ENCODE measurements at places on chromosomes 5 and 9.

DNA sequence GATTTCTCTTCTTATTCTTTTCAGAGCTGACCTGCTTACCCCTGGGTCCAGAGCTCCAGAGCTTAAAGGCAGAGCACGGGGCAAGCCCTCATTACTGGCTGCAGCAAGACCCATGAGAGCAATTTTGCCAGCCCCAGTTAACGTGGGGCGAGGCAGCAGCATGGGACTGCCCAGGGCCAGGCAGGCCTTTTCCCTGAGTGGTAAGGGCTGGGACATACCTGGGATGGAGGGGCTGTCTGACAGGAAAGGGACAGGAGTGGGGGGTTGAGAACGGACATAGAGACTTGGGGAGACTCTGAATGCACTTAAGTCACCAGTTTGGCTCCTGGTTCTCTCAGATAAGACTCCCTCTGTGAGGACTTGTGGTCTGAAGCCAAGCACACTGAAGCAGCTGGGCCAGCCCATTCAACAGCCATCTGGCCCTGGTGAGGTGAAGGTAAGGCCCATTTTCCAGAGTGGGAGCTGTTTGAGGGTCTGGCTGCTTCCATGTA lies 26.2 kb downstream of the HMGXB3 start:
- H3K4me1 ChIP-seq = no peaks in the 10 kb centered on the region
- DNase-seq = no peak
- peaks cover 34% of the 10 kb centered on the region for H3K36me3 ChIP-seq
- H3K4me3 ChIP-seq = no peak overlapping the region
- H3K27ac ChIP-seq = peak overlapping the region; percentile 48

DNA sequence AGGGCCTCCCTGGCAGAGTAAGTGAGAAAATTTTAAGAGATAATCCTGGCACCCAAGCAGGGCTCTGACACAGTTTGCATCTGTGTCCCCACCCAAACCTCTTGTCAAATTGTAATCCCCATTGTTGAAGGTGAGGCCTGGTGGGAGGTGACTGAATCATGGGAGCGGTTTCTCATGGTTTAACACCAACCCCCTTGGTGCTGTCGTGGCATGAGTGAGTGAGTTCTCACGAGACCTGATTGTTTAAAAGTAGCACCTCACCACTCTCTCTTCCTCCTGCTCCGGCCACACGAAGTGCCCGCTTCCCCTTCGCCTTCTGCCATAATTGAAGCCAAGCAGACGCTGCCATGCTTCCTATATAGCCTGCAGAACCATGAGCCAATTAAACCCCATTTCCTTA lies 80.1 kb downstream of the FBXW11 start:
- H3K27ac ChIP-seq = no peak overlapping the region
- H3K4me1 ChIP-seq = peaks cover 6% of the 10 kb centered on the region
- peaks cover 7% of the 10 kb centered on the region for H3K36me3 ChIP-seq

- peaks cover 3% of the 10 kb centered on the region for H3K36me3 ChIP-seq
- H3K27me3 ChIP-seq = no peaks in the 10 kb centered on the region
- no peak overlapping the region for H3K4me3 ChIP-seq
- H3K27ac ChIP-seq = peak overlapping the region; percentile 50
Measured at GRCh38 chr5:142366007-142366406, 41.2 kb upstream of the SPRY4 start.

GRCh38 chr5:175321927-175322532 lies 122.0 kb downstream of the DRD1 start:
- no peak overlapping the region for H3K4me3 ChIP-seq
- no peaks in the 10 kb centered on the region for H3K36me3 ChIP-seq
- no peaks in the 10 kb centered on the region for H3K4me1 ChIP-seq
- H3K27me3 ChIP-seq = peaks cover 18% of the 10 kb centered on the region
- no peak overlapping the region for H3K27ac ChIP-seq

Measured in type B pancreatic cell (in vitro differentiated cells).